Endothelial cell of umbilical vein (primary cell): ENCODE measurements at places on chromosomes 16 and 17.

- DNase-seq, result peak; percentile 50
These were observed 2.8 kb downstream of the ST6GALNAC1 start for GRCh38 chr17:76640550-76641380.

DNA sequence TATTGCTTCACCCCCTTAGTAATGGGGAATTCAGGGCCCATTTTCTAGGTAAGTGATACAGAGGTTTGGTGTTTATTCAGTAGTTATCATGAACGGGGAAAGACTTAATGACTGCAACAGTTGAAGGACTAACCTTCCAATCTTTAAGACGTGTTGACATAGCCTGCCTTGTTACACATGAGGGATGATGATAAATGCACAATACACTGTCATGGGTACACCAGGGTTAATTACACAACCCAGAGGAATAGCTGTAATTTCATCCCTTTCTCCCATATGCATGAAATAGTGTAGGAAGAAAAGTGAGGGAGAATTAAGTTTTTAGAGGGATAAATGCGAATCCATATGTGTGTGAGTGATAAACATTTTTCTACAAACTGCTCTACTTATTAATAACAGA lies 10.7 kb downstream of the MYH4 start:
- no peak for DNase-seq

DNA sequence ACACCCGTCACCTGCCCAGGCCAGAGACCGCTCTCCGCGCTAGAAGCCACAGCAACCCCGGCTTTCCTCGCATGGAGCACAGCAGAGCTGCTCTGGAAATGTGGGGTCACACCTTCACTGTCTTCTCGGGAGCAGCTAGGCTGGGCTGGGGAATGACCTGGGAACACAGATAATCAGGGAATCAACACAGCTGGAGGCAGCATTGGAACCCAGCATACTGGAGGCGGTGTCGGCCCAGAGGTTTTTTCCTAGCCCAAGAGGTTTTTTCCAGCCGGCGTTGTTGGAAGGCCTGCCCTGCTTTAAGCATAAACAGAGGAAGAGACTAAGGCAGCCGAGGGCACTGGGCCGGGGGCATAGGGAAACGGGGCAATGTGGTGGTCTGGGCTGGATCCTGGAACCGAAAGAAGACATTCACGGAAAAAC lies 791 bp upstream of the PLD6 start:
- DNase-seq, result no peak

GRCh38 chr16:75095204-75095621 lies 21.4 kb downstream of the LDHD start:
- DNase-seq, result no peak

DNA sequence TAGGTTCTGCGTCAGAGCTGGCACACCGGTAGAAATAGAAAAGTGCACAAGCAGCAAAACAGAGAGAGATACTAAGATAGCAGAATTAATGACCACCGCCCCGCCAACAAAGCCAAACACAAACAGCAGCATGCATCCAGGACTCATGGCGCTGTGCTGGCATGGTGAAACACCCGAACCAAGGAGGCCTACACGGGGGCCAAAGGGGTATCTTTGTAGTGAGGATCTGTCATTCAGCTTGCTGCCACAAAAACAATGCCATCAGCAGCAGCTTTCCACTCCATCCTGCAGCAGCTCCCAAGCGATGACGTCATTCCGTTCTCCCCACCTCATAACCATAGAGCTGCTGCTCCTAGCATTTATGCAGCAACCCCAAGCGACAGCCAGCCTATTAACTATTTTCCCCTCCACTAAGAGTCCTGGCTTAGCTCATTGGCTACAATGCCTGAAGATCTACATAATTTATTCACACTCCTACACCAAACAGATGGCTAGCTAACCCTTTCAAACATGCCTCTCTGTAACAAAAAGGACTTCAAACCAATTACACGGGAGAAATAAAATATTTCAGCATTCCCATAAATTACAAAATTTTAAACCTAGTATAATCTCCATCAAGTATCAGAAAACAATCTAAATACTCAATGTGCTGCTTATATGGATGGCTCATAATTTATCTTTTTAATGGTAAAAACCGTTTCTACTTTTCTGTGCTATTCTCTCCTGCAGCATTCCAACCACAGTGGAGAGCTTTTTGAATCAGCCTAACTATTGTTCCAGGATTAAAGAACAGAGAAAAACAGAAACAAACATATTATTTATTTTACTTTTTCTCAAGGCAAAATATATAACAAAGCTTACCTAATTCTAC lies 73.9 kb downstream of the SPAG9 start:
- peak; percentile 72 for DNase-seq

GRCh38 chr17:62611292-62611691 lies 16.2 kb upstream of the MRC2 start:
- no peak for DNase-seq
